ENCODE measurements at places on chromosomes 11 and 22. TPM values are rescaled to one million over a fixed set of nuclear protein-coding genes. Genes with fewer than 3 reads are reported as not detected.

DUSP18 gene
- 10.6 TPM for total RNA-seq

- no peak for DNase-seq
Measured at GRCh38 chr11:83025267-83025704, 46.4 kb downstream of the RAB30 start.

OR8K1 gene
- not detected for total RNA-seq

VSIG10L2 gene
- not detected for total RNA-seq

- no peak for DNase-seq
Measured at GRCh38 chr11:9569588-9570164, 3.8 kb upstream of the WEE1 start.

SLCO2B1 gene
- total RNA-seq: 0.13 TPM

SLC22A6 gene
- not detected for total RNA-seq

GRCh38 chr11:44835296-44835695 is 108.5 kb downstream of the TSPAN18 start:
- no peak for DNase-seq

ZNF280B gene
- 0.28 TPM for total RNA-seq

DNA sequence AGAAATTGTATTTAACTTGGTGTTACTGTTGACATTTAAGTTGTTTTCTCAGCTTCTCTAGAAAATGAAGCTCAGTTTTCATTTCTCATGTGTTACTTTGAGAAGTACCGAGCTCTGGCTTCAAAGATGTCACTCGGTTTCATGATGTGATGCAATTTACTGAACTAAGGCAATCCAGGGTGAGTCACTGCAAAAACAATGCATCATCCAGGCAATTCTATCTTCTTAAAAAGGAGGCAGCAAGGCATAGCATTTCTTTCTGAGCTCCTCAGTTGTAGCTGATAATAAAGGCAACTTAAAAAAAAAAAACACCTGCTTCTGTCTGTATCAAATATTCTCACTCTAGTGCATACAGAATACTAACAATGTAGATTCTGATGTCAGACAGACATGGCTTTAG is 91.1 kb upstream of the KCNA4 start:
- DNase-seq: no peak

DNA sequence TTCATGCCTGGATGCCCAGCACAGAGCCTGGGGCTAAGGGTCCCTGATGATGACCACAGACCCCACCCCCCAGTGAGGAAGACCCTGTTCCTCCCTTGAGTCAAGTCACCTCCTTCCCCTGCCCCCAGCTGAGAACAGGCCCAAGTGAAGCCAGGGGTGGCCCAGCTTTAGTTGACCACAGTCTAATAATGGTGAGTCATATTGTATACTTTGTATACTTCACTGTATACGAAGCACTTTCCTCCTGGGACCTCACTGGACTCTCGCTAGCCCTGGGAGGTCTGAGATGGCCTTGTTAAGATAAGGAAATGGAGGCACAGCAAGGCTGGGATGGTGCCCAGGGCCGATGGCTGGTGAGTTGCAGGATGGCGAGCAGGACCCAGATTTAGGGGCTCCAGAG is 3.7 kb upstream of the FLRT1 start:
- no peak for DNase-seq

MPEG1 gene
- not detected for total RNA-seq

TIMM10 gene
- total RNA-seq: 74.4 TPM

DNA sequence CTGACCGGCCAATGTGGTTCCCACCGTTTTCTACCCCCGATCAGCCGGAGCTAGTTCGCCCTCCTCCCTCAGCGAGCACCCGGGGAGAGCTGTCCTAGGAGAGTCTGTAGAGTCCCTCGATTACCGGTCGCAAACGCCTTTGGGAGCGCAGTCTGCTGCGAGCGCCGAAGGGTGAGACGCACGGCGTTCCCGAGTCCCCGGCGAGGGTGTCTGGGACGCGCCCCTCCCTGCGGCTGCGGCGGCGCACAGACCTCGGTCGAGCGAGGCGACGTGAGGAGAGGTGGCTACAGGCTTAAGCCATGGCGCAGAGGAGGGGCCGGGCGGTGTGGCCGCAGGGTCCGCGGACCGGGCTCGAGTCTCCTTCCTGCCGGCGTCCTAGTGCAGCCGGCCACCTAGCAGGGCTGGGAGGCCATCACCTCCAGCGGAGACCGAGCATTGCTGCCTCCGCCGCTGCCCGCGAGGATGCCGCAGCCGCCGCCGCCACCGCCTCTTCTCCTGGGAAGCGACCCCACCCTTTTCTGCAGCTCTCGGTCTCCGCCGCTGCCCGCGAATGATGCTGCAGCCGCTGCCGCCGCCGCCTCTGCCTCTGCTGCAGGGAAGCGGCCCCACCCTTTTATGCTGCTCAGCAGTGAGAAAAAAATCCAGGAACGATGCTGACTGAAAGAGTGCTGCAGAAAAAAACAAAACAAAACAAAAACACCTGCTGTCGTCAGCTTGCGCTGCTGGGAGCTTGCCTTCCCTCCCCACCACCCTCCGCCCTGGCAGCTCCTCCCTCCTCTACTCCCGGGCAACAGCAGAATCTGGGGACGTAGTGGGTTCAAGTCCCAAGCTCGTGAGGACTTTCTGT is at the start of gene MAP6:
Gene MAP6, minus strand, starts transcription at position 588 of the 847 bp plus-strand sequence. CDS start 669 bp downstream, outside the sequence.
- DNase-seq: no peak

CTSW gene
- 0.07 TPM for total RNA-seq

GRCh38 chr22:49450498-49450897 is 377.2 kb downstream of the BRD1 start:
- DNase-seq: no peak

Data from pulmonary artery endothelial cell (primary cell).